ENCODE measurements at places on chromosomes 2 and 18.

- no peak for DNase-seq
These were observed 32.7 kb upstream of the CCDC68 start for GRCh38 chr18:54991981-54992380.

GRCh38 chr2:102486941-102487702, 14.1 kb downstream of the SLC9A4 start:
- DNase-seq: no peak

GRCh38 chr2:143937723-143938350, 582.1 kb downstream of the ZEB2 start:
- DNase-seq: no peak

GRCh38 chr2:120667981-120668380, 67.7 kb upstream of the GLI2 start:
- no peak for DNase-seq

- no peak for DNase-seq
These were observed 47.7 kb downstream of the ZNF516 start for GRCh38 chr18:76447258-76447890.

GRCh38 chr2:23721454-23721826, 205.5 kb downstream of the ATAD2B start:
- DNase-seq: no peak

DNA sequence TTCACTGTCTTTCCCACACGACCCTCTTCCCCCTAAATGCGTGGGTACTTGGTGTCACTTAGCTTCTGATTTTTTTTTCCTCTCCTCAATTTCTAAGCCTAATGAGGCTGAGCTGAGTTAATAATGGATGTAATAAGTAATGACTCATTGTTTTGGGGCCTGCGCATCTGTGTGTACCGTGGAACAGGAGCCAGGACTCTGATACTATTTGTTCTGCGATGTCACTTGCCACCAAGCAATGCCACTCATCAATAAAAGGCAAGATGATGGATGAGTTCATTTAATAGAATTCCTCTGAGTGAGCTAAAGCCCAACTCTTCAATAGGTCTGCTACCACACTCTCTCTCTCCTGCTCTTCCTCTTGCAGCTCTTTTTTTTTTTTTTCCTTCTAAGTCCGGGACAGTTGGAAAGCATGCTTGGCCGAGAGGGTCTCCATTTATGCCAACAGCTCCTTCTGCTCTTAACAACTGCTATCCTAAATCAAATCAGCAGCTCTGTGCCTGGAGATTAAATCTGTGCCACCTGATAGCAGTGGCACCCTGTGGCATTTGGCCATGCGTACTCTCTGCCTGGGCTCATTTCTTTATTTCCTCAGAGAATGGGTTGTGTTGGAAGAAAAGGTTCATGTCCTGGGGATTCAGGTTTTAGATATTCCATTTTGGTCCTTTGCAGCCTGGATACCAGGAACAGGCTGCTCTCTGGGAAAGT, 1284.2 kb upstream of the PIK3C3 start:
- DNase-seq: no peak

DNA sequence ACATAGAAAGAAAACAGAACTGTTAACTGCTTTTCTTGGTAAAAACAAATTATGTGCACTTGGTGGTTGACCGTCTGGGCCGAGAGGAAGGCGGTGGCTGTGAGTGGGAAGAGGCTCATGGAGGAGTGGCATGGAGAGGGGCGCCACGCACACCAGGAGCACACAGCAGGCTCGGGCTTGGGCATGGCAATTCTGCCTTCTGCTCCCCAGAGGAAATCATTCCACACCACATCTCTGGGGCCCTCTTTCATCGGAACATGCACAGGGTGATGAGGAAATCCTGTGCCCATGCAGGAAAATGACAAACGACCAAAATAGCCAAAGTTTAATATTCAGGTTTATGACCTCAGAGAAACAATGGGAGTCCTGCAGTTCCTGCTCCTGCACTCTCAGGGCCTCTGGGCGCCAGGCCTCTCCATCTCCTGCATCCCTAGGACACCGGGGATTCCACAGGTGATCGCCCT, 26.4 kb downstream of the WDFY1 start:
- no peak for DNase-seq

GRCh38 chr18:30533716-30534115, 508.8 kb downstream of the DSC3 start:
- DNase-seq: no peak

- no peak for DNase-seq
These were observed 299.3 kb downstream of the RND3 start for GRCh38 chr2:150188177-150188576.

DNA sequence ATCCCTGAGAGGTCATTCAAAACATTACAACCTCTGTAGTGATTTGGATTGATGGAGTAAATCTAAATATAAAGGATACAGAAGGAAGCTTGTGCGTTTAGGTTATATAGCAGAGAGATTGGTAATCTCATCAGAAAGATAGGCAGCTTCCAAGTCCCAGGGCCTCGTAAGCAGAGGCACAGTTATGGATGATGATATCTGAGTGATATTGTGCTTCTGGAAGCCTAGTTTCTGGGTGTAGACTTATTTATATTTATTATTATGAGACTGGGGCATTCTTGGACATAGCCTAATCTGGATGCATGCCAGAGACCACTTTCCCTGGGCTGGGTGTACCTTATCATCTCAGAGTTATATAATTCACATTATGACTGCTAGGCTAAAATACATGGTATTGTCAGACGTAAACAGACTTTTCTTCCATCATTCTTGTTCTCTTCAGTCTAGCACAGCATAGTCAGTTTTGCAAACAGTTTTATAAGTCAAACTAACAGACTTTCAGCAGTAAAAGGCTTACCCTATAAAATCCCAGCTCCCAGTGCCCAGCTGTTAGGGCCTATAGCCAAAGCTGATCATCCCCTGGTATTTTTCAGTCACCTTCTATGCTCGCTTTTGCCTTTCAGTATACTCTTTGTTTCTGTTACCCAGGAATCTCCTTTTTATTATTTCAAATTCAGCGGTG, 47.9 kb downstream of the RAB3GAP1 start:
- no peak for DNase-seq

DNA sequence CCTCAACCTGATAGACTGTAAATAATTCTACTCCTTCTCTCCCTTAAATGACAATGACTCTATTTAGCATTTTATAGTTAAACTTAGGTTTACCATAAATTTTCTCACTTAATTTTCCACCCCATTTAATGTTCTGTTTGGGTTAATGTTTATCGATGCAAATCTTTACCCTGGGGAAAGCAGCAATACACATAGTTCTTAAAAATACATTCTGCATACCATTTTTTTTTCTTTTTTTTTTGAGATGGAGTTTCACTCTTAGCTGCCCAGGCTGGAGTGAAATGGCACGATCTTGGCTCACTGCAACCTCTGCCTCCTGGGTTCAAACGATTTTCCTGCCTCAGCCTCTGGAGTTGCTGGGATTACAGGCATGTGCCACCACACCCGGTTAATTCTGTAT, 14.0 kb downstream of the STAM2 start:
- DNase-seq: no peak

DNA sequence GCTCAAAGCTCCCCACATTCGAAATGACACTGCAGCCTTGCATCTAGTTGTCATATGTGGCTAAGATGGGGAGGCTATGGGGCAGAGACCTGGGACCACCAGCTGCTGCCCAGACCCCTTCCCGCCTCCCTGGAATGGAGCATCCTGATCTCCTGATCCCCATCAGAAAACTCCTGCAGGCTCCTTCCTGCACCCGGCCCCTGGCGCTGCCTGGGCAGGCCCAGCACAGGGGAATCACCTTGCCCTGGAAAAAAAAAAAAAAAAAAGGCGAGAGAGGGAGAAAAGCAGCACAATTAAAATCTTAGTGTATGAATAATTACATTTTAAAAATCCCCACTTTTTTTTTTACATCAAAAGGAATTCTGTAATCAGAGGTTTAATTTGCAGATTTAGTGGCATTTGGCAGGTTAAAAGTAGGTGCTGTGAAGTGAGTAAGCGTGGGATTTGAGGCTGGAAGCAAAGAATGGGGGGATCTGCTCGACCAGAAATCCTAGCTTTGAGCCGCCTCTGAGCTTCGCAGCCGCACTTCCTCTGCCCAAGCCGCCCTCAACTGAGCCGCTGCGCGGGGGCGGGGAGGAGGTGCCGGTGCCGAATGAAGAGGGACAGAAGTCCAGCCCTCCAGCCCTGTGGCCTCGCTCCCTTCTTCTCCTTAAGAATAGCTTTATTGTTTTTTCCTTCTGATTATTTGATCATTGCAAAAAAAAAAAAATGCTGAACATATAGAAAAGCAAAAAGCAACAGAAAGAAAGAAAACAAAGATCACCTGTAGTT, 30.0 kb downstream of the THNSL2 start:
- no peak for DNase-seq

GRCh38 chr18:26648509-26649192, 100.3 kb upstream of the KCTD1 start:
- DNase-seq: no peak

GRCh38 chr18:11146238-11146946, 3.0 kb downstream of the PIEZO2 start:
- no peak for DNase-seq

DNA sequence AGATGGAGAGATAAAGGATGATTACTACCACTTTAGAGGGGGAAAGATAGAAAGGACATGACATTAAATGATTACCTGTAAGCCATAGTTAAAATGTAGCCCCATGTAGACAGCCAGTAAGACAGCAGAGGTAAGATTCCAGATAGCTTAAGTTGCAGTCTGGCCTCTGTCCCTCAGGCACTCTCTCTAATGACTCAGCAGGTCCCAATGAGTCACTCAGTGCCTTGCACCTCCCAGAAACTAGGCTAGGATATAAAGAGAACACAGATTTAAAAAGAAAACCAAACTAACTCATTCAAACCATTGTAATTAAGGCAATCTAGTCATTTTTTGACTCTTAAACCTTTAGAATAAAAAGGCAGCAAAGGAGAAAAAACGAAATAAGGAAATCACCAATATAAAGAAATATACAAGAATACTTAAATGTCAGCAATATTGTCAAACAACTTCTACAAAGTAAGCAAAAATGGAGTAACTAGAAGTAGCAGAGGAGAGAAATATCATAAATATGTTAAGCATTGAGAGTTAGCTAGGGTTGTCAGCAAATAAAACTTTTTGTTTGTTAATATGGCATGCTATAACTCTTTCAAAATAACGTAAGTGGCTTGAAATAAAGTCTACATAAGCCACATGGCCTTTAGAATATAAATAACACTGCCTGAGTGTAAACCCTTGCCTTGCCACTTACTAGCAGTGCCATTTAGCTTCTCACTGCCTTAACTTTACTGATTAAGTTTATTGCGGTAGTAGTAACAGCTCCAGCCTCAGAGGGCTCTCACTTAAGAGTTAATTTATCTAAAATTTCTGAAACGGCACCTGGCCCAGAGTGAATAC, 48.5 kb downstream of the SOCS6 start:
- DNase-seq: no peak

GRCh38 chr18:12593866-12594265, 64.0 kb downstream of the SPIRE1 start:
- no peak for DNase-seq

- DNase-seq: no peak
These were observed 157 bp downstream of the PTGR3 start for GRCh38 chr18:75208836-75209128.

DNA sequence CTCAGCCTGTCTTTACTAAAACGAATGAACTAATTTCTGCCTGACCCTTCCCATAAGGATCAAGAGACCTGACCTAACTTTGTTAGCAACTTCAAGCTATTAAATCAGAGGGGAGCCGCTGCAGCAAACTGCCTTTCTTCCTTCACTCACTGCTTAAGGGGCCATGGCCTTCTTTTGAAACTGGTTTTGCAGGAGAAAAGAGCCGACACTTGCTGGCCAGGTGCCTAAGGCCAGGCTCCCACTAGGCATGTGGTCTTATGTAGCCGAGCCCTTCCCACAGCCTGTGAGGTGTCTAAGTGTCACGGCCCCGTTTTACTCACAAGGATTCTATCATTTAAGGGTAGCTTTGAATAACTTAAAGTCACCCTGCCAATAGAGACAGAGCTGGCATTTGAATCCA, 130.8 kb downstream of the ZNF236 start:
- DNase-seq: no peak

- no peak for DNase-seq
These were observed 99.3 kb downstream of the BIN1 start for GRCh38 chr2:127007652-127008051.

GRCh38 chr2:383888-384287, 96.0 kb upstream of the ALKAL2 start:
- no peak for DNase-seq

DNA sequence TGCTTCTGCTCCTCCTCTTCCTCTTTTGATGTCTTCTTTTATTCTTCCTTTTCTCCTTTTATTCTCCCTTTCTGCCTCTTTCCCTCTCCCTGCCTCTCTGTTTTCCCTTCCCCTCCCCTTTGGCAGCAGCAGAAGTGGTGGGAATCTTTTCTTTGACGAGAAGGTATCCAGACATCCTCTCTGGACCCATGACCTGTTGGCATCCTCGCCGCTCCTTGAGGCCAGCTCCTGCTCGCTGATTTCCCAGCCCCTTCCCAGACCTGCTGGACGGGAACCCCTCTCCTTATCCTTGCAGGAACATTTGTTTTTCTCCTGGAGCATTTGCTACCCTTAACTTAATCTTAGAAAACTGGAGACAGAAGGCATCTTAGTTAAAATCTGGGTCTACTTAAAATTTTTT, 130.5 kb downstream of the LPIN1 start:
- DNase-seq: no peak

GRCh38 chr2:188978291-188979081, 4.3 kb downstream of the COL3A1 start:
- DNase-seq: no peak

- DNase-seq: no peak
These were observed 141.1 kb upstream of the COPS8 start for GRCh38 chr2:236944561-236944960.

GRCh38 chr2:197706839-197707207, 1.7 kb downstream of the MARS2 start:
- no peak for DNase-seq

GRCh38 chr2:233593201-233593600, 24.2 kb upstream of the UGT1A8 start:
- no peak for DNase-seq

- no peak for DNase-seq
These were observed 30.1 kb upstream of the GRB14 start for GRCh38 chr2:164651361-164651760.

- DNase-seq: no peak
These were observed 185.7 kb upstream of the KLHL29 start for GRCh38 chr2:23199115-23199918.

GRCh38 chr18:3454365-3455089, 4.6 kb downstream of the TGIF1 start:
- no peak for DNase-seq

- DNase-seq: no peak
These were observed 74.1 kb downstream of the CABYR start for GRCh38 chr18:24212939-24213338.

DNA sequence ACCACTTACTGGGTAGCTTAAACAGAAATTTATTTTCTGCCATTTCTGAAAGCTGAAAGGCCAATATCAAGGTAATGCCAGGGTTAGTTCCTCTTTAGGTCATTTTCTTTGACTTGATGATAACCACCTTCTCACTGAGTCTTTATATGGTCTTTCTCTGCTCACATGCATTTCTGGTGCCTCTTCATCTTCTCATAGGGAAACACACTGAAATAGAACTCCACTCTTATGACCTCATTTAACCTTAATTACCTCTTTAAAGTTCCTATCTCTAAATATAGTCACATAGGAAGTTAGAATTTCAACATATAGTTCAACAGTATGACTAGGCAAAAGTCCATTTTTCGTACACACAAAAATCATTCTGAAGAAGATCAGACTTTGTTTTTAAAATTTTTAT, 616.8 kb upstream of the VRK2 start:
- DNase-seq: no peak

GRCh38 chr18:49876536-49876935, 63.2 kb upstream of the ACAA2 start:
- no peak for DNase-seq

Measured in NCI-H510A (cell line).